HTR-8/SVneo (cell line): ENCODE measurements at places on chromosomes 11 and 22.
A peak's percentile ranks its signal among the peaks of the same experiment; 100 is the strongest.

- DNase-seq = no peak
These were observed 648 bp upstream of the H19 start for GRCh38 chr11:1998290-1998689.

DNA sequence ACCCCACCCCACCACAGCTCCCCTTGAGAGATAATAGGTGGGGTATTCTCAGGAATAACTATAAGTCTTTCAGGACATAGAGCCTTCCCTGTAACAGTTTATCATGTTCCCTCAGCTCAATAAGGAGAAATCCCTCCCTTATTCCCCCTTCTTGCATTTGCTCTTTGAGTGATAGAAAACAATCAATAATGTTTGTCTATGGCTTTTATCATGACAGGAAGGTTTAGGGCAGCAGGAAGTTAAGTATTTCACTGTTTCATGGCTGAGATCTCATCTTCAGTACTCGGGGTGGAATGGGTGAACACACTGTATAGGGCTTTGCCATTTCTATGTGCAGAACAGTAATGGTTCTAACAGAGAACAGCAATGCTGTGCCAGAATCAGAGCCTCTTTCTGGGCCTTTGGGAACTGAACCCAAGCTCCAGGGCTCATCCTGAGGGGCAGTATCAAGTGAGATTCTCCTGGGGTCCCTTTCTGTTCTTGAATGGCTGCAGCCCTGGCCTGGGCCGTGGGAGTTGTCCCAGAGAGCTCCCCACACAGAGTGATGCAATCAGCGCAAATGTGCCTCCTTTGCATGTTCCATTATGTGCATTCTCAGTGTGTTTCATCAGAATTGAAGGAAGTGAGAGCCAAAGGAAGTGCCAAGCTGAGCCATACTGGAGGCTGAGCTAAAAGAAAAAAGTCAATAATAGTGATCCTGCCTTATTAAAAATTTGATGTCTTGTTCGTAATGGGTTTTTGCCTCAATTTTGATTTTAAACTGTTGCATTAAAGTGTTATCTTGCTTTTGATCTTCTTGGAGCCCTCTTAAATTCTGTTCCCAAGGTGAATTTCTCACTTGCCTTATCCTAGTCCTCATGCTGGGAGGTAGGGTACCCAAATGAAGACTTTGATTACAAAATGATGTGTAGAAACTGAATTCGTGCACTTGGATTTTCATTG is 2.9 kb upstream of the CYP2R1 start:
- DNase-seq = no peak

DNA sequence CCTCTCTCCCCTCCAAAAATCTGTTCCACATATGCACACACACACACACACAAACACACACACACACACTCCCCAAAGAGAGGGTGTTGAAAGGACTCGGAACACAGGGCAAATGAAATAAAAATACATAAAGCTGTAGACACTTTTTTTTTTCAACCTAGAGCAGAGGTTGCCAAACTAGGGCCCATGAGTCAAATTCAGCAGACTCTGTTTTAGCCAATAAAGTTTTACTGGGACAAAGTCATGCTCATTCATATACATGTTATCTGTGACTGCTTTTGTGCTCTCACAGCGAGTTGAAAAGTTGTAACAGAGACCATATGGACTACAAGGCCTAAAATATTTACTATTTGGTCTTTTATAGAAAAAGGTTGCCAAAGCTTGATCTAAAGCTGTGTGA is 8.9 kb downstream of the IMMP1L start:
- no peak for DNase-seq

GRCh38 chr22:39537975-39538374 is 5.4 kb upstream of the RPS19BP1 start:
- no peak for DNase-seq

DNA sequence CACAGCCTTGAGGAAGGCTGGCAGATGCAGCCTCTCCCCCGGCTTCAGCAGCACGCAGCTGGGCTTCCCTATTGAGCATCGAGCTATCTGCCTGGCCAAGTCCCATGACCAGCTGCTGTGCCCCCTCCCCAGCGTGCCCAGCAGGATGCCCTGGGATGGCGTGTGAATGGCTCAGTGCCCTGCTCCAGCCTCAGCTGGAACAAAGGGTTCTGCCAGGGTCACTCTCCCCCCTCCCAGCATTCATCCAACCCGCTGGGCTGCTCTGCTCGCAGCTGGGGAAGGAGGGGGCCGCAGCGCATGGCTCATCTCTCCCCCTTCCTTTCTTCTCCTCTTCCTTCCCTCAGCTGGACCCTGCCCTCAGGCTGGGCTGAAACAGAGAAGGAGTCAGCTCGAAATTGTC is 14.5 kb downstream of the LRP4 start:
- no peak for DNase-seq

- no peak for DNase-seq
These were observed 30.9 kb downstream of the LMO2 start for GRCh38 chr11:33860926-33861325.

- DNase-seq = no peak
These were observed 65.1 kb upstream of the RASD2 start for GRCh38 chr22:35475545-35475944.

DNA sequence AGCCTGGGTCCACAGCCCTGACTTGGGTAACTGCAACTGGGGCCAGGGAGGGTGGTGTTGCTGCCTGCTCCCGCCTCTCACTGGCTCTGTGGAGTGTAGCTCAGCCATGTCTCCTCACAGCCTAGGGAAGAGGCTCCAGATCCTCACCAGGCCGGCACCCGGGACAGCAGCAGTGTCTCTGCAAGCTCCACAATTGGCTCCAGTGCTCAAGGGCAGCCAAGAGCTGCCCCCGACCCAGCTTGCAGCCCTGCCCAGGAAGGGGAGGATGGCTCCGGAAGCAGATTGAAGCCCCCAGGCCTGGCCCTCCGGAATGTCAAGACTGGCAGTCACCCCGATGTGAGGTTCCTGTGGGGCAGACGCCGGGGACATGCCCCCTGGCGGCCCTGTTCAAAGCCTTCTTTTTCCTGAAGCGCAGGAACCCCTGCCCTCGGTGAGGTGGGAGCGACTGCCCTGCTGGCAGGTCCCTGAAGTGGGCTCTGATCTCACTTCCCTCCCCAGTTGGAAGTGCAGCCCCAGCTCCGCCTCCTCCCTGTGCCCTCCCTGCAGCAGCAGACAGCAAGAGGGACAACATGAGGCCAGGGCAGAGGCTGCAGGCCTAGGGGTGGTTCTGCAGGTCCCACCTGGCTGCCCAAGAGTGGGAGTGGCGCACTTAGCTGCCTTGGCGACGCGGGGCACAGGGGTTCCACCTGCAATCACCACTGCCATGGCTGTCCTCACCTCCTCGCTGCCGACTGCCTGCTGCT is 816.2 kb upstream of the LUZP2 start:
- no peak for DNase-seq

- DNase-seq = no peak
These were observed 62.5 kb downstream of the KCNQ1 start for GRCh38 chr11:2507212-2507901.

GRCh38 chr11:117824571-117825537 is at the start of gene FXYD2:
Gene FXYD2 (minus strand): TSS chr11:117824744. CDS start chr11:117824678, 66 bp downstream.
- no peak for DNase-seq

GRCh38 chr11:45670386-45671135 is 5.1 kb upstream of the CHST1 start:
- DNase-seq = no peak

- DNase-seq = no peak
These were observed 136.1 kb downstream of the EHF start for GRCh38 chr11:34757026-34757451.

- DNase-seq = no peak
These were observed 10.6 kb upstream of the CARD10 start for GRCh38 chr22:37529652-37530345.

- DNase-seq = no peak
These were observed 244.2 kb downstream of the ETS1 start for GRCh38 chr11:128343135-128343514.

- DNase-seq = no peak
These were observed 42.9 kb downstream of the AMPD3 start for GRCh38 chr11:10498022-10498400.

DNA sequence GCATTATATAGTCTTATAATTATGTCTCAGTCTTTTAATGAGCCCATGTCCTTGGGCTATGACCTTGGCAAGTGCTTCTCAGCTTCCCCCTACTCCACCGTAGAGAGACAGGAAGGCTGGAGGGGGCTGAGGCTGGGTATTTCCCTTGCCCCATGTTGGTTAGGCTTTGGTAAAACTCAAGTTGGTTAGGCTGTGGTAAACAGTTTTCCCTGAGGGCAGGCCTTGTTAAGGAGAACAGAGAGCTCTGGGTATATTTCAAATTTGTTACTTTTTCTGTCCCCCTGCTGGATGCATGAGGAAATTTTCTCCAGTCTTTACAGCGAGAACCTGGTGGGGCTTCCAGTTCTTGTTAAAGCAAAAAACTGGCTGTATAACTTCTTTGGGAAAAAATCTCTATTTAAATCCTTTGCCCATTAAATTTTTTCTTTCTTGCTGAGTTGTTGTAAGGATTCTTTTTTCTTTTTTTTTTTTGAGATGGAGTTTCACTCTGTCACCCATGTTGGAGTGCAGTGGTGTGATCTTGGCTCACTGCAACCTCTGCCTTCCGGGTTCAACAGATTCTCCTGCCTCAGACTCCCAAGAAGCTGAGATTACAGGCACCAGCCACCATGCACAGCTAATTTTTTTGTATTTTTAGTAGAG is 12.2 kb upstream of the DCHS1 start:
- DNase-seq = no peak

DNA sequence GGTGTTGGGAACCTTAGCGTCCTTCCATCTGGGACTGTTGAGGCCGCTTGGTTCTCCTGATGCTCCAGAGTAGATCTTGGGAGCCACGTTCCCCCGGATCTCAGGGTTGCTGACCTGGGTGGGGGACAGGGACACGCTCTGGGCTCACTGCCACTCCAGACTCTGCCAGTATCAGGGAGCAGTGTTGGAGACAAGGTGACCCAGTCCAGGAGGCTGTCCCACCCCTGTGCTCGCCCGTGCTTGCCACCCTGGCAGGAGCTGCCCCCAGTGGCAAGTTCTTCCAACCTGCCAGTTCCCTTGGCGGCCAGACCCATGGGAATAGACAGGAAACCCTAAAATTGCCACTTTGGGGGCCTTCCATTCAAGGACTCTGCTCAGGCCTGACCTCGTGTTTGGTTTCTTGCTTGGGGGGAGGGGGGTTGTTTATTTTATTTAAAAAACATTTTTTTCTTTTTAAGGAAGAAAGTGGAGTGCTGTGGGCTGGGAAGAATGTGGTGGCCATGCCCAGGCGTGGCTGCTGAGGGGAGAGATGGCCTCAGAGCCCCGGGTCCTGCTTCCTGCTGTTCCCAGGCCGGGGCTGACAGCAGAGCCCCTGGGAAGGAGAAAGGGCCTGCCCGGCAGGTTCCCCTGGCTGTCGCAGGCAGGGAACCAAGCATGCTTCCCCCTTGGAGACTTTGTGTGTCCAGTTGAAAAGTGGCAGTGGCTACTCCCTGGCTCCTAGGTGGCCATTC is 7.2 kb downstream of the GRK2 start:
- no peak for DNase-seq

DNA sequence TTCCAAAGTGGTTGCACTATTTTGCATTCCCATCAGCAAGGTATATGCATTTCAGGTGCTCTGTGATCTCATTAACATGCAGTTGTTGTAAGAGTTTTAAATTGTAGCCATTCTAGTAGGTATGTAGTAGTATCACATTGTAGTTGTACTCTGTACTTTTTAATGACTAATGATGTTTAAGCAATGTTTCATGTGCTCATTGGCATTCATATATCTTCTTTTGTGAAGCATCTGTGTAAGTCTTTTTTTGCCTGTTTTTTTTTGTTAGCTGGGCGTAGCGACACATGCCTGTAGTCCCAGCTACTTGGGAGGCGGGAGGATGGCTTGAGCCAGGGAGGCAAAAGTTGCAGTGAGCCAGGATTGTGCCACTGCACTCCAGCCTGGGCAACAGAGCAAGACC is 11.3 kb upstream of the TRIM29 start:
- no peak for DNase-seq

DNA sequence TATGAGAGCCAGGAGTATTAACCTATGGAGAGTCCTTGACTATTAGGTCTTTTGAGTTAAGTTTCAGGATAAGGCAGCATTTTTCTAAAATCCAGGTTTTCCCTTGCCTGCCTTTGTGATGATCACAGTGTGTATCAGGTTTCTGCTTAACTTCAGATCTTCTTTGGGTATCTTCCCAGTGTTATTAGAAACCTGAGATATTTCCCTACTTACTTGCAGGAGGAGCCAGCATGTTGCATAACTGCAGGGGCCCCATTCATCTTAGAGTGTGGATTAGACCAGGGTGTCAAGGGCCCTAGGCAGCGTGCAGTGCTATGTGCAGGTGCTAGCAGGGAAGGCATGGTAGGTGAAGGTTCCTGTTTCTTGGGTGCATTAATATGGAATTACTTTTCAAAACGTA is 69.5 kb downstream of the ZNRF3 start:
- DNase-seq = peak; percentile 39

DNA sequence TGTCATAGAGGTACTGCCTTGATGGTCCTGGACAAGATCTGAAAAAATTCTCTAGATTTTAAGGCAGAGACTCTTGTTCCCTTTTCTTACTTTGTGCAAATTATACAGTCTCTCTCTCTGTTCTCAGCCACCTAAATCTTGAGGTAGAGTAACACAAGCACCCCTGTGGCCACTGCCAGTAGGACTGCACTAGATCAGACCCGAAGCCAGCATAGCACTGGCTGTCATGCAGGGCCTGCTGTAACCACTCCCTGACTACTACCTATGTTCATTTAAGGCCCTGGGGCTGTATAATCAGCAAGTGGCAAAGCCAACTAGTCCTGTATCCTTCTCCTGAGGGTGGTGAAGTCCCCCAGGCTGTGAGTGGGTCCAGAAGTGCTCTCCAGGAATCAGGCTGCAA is 11.8 kb upstream of the SLC22A24 start:
- no peak for DNase-seq
